HT-29 (cell line): ENCODE measurements at places on chromosomes 6 and 20. TPM values are rescaled to one million over a fixed set of nuclear protein-coding genes. Genes with fewer than 3 reads are reported as not detected.

The DDX43 gene
- total RNA-seq = not detected in 2 replicates

The SCRT2 gene
- total RNA-seq = not detected in 2 replicates

The MDFI gene
- 0.36 and 1.5 TPM in 2 replicates for total RNA-seq

The RNF182 gene
- total RNA-seq = not detected in 2 replicates

The ARMC12 gene
- not detected in 2 replicates for total RNA-seq

The TBXT gene
- total RNA-seq = not detected in 2 replicates

The RGS17 gene
- total RNA-seq = 1.3 and 2.0 TPM in 2 replicates

The KHDC1L gene
- total RNA-seq = not detected in 2 replicates

The KCNK16 gene
- not detected in 2 replicates for total RNA-seq

The F13A1 gene
- not detected in 2 replicates for total RNA-seq

The GSTA3 gene
- total RNA-seq = not detected in 2 replicates

The OR2B6 gene
- total RNA-seq = not detected in 2 replicates

The HLA-DQA2 gene
- not detected in 2 replicates for total RNA-seq

The PRICKLE4 gene
- 16.0 and 16.9 TPM in 2 replicates for total RNA-seq

The TIAM2 gene
- 1.3 and 2.0 TPM in 2 replicates for total RNA-seq

The SLC16A10 gene
- 0.76 TPM in 1 of 2 replicates, not detected in the other for total RNA-seq

The TAGAP gene
- 0.08 TPM in 1 of 2 replicates, not detected in the other for total RNA-seq

The B3GAT2 gene
- total RNA-seq = not detected in 2 replicates

The PNLDC1 gene
- total RNA-seq = not detected in 2 replicates

The CCN6 gene
- not detected in 2 replicates for total RNA-seq

The ASIP gene
- not detected in 2 replicates for total RNA-seq

The OXT gene
- not detected in 2 replicates for total RNA-seq

The LCA5 gene
- total RNA-seq = 0.29 and 0.36 TPM in 2 replicates

The MLN gene
- not detected in 2 replicates for total RNA-seq

The SIRPD gene
- not detected in 2 replicates for total RNA-seq

The GHRH gene
- total RNA-seq = not detected in 2 replicates

The C6orf47 gene
- 24.7 and 29.1 TPM in 2 replicates for total RNA-seq

The TINAG gene
- total RNA-seq = 0.15 and 1.8 TPM in 2 replicates

The NUDT3 gene
- 20.0 and 20.7 TPM in 2 replicates for total RNA-seq

The CST2 gene
- total RNA-seq = not detected in 2 replicates

The FAM50B gene
- total RNA-seq = not detected in 2 replicates

The RAB44 gene
- not detected in 2 replicates for total RNA-seq

The SLC12A5 gene
- total RNA-seq = not detected in 2 replicates
